ENCODE measurements at places on chromosomes 11 and 22. TPM values are rescaled to one million over a fixed set of nuclear protein-coding genes. Genes with fewer than 3 reads are reported as not detected.

ALDH3B2 gene
- total RNA-seq = not detected

DNA sequence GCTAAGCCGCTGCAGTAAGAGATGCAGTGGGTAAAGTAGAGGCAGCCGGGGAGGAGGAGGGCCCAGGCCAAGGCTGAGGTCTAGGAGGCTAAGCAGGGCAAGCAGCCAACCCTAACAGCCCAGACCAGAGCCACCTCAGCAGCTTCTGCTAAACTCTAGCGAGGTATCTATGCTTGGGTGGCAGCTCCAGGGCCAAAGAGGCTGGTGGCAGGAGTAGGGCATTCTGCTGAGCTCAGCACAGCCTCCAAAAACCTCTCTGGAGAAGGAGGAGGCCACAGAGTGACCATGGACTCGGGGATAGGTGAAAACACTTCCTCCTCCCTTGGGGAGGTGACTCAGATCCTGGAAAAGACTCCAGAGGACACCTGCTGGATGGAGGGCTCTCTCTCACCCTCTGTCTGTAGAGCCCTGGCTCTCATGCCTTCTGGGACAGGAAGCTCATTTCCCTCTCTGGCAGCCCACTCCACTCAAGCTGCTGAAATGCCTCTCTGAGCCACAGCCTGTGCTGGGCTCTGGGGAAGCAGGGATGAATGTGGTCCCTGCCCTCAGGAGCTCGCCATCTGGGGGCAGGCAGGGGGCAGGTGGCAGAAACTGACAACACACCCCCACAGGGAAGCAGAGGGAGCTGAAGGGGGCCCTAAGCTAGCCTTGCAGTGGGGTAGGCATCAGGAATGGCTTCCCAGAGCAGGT, 16.5 kb upstream of the TPBGL start:
- no peak overlapping the region for H3K4me3 ChIP-seq
- H3K27ac ChIP-seq = no peak overlapping the region
- H3K4me1 ChIP-seq = no peaks in the 10 kb centered on the region
- no peaks in the 10 kb centered on the region for H3K27me3 ChIP-seq
- no peak for DNase-seq
- no peaks in the 10 kb centered on the region for H3K36me3 ChIP-seq

TIMP3 gene
- total RNA-seq = 0.67 TPM

ZFPL1 gene
- total RNA-seq = 68.4 TPM

DNA sequence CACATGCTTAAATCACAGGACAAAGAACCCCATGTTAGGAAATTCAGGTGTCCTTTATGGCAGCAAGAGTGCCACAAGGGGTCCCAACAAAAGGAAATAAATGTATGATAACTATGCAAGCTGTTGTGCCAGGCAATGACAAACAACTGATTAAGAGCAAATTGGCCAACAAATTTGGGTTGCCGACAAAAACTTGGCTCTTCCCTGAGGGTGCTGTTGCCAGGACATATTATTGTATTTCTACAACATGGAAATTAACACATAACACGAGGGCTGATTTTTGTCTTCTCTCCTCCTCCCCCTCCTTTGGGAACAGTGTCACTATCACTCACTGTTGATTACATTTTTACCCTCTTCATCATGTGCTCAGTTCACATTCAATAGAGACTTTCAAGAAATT, 56.0 kb downstream of the LRRC4C start:
- H3K27me3 ChIP-seq = no peaks in the 10 kb centered on the region
- no peak overlapping the region for H3K27ac ChIP-seq
- no peak overlapping the region for H3K4me3 ChIP-seq
- no peak for DNase-seq
- no peaks in the 10 kb centered on the region for H3K4me1 ChIP-seq
- no peaks in the 10 kb centered on the region for H3K36me3 ChIP-seq

ANKK1 gene
- 0.08 TPM for total RNA-seq

MMP10 gene
- not detected for total RNA-seq

DNA sequence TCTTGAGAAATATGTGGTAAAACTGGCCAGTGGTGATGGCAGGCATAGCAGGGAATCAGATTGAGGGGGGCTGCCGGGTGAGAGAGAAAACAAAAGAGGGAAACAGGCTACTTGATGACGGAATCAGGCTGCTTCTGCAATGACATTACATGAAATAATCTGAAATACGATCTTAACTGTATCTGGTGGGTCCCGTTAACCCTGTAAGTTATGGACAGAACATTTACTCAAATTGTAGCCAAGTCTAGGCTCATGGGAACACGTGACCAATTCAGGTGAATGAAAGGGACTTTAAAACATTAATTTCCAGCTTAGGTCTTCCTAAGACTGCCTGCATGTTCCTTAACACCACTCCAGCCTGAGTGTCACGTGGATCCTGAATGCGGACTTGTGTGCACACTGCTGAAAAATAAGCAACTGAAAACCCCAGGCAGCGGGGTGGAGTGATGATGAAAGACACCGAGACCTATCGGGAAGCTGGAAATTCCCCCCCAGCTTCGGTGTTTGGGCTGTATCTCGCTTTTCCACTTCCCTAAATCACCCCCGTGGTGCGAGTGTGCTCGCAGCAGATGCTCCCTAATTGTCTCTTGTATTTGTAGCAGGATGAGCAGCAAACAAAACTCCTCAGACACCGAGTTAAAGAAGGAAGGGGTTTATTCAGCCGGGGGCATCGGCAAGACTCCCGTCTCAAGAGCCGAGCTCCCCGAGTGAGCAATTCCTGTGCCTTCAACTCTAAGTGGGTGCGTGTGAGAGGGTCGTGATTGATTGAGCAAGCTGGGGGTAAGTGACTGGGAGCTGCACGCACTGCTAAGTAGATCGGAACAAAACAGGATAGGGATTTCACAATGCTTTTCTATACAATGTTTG, 145.0 kb upstream of the GRK3 start:
- no peak overlapping the region for H3K4me3 ChIP-seq
- DNase-seq = no peak
- no peaks in the 10 kb centered on the region for H3K27me3 ChIP-seq
- no peak overlapping the region for H3K27ac ChIP-seq
- no peaks in the 10 kb centered on the region for H3K36me3 ChIP-seq

MS4A7 gene
- total RNA-seq = 0.23 TPM

DNA sequence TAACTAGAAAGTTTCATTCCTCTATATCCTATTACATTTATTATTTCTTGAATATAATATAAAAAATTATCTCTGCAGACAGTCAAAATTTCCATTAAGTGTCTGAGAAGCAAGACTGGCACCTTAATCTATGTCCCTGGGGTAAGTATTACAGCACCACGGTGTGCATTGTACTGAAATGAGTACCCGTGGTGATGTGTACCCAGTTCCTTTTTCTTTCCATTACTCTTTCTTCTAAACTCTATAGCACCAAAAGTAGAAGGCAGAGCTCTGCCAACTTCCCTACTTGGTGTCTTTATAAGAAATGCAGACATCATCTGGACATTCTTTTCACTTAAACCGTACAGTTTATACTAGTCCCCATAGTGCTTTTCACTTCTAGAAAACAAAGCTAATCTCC, 161.7 kb downstream of the GUCY1A2 start:
- no peak for DNase-seq
- H3K4me1 ChIP-seq = no peaks in the 10 kb centered on the region
- no peaks in the 10 kb centered on the region for H3K36me3 ChIP-seq
- no peak overlapping the region for H3K27ac ChIP-seq
- H3K4me3 ChIP-seq = no peak overlapping the region
- H3K27me3 ChIP-seq = no peaks in the 10 kb centered on the region

- no peaks in the 10 kb centered on the region for H3K4me1 ChIP-seq
- H3K27me3 ChIP-seq = peaks cover 15% of the 10 kb centered on the region
- no peak overlapping the region for H3K27ac ChIP-seq
These were observed 51.8 kb upstream of the LMO1 start for GRCh38 chr11:8315463-8315862.

DNA sequence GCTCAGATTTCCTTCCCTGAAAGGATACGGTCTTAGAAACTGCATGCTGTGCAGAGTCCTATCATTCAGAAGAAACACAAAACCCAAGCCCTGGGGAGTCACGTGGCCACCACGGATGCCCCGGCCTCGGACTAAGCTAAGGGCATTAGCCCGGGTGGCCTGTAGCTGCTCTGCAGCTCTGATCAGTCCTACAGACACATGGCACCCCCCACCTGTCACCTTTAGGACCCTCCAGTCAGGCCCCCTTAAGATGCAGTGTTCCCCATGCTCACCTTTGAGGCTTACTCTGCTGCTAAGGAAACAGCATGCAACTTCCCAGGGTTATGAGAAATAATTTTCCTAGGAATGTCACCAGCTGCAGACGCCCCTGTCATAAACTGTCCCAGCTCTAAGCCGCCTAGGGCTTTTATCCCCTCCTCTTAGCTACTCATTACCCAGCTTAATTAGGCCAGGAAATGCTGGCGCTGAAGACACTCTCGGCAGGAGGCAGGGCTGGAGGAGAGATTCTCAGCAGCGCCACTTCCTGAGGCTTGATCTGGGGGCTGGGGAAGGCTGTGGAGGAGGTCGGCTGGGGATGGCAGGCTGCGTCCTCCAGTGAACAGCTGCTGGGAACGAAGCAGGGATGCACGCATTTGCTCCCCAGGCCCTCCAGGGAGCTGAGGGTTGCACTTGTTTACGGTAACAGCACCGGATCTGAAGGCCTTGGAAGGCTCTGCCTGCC, 47.2 kb upstream of the ADA2 start:
- H3K27me3 ChIP-seq = no peaks in the 10 kb centered on the region
- no peaks in the 10 kb centered on the region for H3K36me3 ChIP-seq
- H3K27ac ChIP-seq = no peak overlapping the region
- no peak overlapping the region for H3K4me3 ChIP-seq
- no peaks in the 10 kb centered on the region for H3K4me1 ChIP-seq

- no peak for DNase-seq
- H3K4me1 ChIP-seq = no peaks in the 10 kb centered on the region
- H3K36me3 ChIP-seq = no peaks in the 10 kb centered on the region
These were observed 123.2 kb upstream of the SORL1-AS1 start for GRCh38 chr11:121575963-121576290.

DNA sequence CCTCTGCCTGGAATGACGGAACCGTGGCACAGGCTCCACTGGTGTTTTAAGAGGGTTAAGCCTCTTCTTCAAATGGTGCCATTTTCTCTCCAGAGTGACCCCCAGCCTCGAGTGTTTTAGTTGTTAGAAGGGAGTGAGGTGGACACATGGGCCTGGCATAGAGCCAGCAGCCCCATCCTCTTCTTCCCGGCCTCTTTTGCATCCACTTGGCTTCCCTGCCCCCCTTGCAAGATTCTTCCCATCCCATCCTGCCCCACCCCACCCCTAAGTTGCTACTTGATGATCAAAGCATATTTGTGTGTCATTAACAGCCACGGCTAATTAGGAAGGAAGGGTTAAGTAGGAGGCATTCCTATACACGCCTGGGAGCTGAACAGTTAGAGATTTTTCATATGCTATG, 72.3 kb upstream of the CRYBB3 start:
- no peak overlapping the region for H3K27ac ChIP-seq
- no peak for DNase-seq
- no peaks in the 10 kb centered on the region for H3K4me1 ChIP-seq
- H3K4me3 ChIP-seq = no peak overlapping the region

- no peak overlapping the region for H3K4me3 ChIP-seq
- no peak for DNase-seq
- H3K4me1 ChIP-seq = 0 out of 2 replicates have a peak, but pooled peaks cover 3% of the 10 kb centered on the region
These were observed 56.6 kb upstream of the FDX1 start for GRCh38 chr11:110373051-110373702.

DNA sequence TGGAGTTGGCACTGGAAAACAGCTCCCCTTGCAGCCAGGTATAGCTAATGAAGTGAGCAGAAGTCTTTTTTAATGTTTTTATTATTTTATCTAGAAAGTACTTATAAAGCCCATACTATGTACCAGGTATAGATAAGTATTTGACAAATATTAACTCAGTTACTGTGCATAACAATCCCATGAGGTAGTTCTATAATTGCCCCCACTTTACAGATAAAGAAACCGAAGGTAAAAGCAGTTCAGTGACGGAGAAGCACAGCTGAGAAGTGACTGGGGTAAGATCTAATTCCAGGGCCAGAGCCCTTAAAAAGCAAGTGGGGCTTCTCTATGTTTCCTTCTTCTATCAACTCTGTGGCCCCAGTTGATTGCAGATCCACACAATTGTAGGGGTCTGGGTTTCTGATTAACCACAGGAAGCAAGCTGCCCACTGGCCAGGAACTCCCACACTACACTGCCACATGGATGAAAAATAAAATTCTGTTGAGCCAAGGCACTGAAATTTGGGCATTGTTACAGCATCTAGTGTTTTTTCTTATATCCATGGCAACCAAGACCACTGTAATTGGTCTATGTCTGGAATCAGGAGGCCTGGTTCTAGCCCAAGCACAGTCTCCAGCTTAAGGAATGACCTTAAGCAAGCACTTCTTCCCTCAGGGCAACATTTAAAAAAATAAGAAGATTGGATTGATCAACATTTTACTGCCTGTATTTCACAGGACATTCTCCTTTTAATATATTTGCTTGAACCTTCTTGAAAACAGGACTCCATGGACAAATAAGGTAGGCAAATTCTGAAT, 55.3 kb upstream of the TEAD1 start:
- H3K27ac ChIP-seq = no peak overlapping the region
- no peaks in the 10 kb centered on the region for H3K27me3 ChIP-seq
- no peak for DNase-seq
- H3K4me3 ChIP-seq = no peak overlapping the region

OR8D1 gene
- total RNA-seq = not detected

- no peaks in the 10 kb centered on the region for H3K4me1 ChIP-seq
- no peaks in the 10 kb centered on the region for H3K36me3 ChIP-seq
- no peak for DNase-seq
- no peak overlapping the region for H3K27ac ChIP-seq
These were observed 14.0 kb upstream of the ARSA start for GRCh38 chr22:50641696-50642607.

MMP27 gene
- total RNA-seq = not detected

NTM gene
- 0.10 TPM for total RNA-seq

- no peaks in the 10 kb centered on the region for H3K36me3 ChIP-seq
- no peaks in the 10 kb centered on the region for H3K4me1 ChIP-seq
- no peak within 1 kb of the TSS for H3K27ac ChIP-seq
- H3K27me3 ChIP-seq = no peaks in the 10 kb centered on the region
- peak within 1 kb of the TSS; percentile 16 for H3K4me3 ChIP-seq
These were observed at the start of gene KCNJ4 for GRCh38 chr22:38455076-38455529. KCNJ4 (minus strand) TSS chr22:38455199; CDS start chr22:38428132, 27,067 bp downstream.

H19 gene
- 1,268 TPM for total RNA-seq

CEND1 gene
- 15.9 TPM for total RNA-seq

DNA sequence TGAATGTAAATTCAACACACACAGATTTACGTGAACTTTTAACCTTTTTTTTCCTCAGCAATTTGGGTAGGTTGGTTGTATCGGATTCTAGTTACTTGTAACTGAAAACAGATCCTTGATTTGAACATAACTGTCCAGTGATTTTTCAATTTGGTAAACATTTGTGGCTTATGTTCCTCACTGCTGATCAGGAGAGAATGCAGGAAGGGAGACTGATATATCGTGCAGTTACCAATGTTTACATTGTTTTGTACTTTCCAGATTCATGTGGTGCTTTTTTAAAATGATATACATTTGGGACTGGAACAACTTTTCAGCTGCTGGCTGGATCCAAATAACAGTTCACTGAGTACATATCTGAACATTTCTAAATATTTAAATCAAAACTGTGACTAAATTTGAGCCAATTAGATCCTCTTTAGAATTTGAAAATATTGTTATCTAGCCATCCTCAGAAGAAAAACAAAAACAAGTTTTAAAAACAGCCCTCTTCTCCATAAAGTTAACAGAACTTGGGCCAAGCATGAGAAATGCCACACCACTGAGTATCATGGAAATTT, 84.3 kb upstream of the MTMR2 start:
- no peak for DNase-seq
- 0 out of 2 replicates have a peak, but pooled peaks cover 9% of the 10 kb centered on the region for H3K4me1 ChIP-seq
- no peaks in the 10 kb centered on the region for H3K36me3 ChIP-seq
- H3K27ac ChIP-seq = no peak overlapping the region
- no peak overlapping the region for H3K4me3 ChIP-seq
- no peaks in the 10 kb centered on the region for H3K27me3 ChIP-seq

Measured in Panc1 (cell line).